DMS79 treated with DMSO at 0.1 percent for 48 hours (cell line): ENCODE measurements at places on chromosomes 1 and 21.

- no peak for DNase-seq
These were observed 280.1 kb upstream of the C1orf174 start for GRCh38 chr1:4179914-4180735.

DNA sequence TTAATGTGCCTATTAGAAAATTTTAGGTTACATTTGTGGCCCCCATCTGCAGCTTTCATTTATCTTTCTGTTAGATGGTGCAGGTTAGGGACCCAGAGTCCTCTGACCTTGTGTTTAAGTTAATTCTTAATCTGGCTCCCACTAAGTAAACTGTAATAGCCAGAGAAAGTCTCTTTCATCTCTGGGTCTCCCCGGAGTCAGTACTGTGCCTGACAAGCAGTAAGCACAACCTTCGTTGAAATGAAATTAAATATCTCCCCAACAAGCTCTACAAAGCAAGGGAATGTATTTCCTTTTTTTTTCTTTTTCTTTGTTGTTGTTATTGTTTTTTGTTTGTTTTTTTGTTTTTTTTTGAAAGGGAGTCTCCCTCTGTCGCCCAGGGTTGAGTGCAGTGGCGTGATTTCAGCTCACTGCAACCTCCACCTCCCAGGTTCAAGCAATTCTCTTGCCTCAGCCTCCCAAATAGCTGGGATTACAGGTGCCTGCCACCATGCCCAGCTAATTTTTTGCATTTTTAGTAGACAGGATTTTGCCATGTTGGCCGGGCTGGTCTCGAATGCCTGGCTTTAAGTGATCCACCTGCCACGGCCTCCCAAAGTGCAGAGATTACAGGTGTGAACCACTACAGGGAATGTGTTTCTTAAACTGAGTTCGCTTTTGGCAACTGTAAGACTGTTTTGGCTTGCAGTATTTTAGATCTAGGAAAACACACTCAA, 81.6 kb downstream of the HHIPL2 start:
- no peak for DNase-seq

DNA sequence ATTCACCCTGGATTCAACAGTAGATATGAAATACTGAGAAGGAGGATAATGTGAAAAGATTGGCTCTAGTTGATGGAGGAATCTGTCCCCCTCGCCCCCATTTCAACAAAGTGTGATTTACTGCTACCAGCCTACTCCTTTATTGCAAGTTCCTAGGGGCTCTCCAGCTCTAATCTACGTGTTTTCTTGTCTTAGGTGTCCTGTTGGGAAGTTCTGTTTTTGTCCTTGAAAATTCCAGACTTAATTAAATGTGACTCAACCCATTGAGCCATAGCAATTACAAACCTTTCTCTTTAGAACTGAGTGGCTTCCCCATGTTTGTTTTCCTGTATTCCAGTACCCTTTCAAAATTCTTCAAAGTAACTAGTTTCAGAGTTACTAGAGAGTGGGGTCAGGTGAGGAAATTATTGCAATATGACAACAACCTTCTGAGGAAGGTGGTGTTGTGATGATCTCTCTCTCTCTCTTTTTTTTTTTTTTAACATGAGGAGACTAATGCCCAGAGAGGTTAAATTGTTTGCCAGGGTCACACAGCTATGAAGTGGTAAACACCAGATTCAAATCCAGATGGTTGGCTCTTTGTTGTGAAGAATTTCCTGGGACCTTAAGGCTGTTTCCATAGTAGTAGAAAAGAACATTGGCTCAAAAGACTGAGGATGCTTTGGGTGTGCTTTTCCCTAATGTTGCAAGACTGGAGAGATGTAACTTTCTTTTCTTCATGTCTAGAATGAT, 3.5 kb downstream of the RGL1 start:
- DNase-seq: no peak

GRCh38 chr1:205590457-205590768, 41.4 kb downstream of the ELK4 start:
- no peak for DNase-seq

- no peak for DNase-seq
These were observed 47.1 kb downstream of the CTH start for GRCh38 chr1:70458131-70458530.

DNA sequence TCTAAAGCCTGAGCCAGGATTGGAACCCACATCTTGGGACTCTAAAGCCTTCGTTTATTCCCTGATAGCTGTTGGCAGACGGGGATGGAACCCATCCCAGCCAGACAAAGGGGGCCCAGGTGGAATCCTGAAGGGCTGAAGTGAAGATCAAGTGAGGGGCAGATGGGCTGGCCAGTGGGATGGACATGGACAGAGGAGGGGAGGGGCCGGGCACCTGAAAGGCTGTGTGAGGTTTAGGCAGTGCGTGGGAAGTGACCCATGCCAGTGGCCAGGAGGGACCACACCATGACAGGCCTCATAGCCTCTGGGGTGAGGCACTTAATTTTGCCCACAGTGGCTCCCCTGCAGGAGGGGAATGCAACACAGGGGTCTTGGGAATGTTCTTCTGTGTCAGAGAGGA, 44.6 kb upstream of the DMRTB1 start:
- no peak for DNase-seq

DNA sequence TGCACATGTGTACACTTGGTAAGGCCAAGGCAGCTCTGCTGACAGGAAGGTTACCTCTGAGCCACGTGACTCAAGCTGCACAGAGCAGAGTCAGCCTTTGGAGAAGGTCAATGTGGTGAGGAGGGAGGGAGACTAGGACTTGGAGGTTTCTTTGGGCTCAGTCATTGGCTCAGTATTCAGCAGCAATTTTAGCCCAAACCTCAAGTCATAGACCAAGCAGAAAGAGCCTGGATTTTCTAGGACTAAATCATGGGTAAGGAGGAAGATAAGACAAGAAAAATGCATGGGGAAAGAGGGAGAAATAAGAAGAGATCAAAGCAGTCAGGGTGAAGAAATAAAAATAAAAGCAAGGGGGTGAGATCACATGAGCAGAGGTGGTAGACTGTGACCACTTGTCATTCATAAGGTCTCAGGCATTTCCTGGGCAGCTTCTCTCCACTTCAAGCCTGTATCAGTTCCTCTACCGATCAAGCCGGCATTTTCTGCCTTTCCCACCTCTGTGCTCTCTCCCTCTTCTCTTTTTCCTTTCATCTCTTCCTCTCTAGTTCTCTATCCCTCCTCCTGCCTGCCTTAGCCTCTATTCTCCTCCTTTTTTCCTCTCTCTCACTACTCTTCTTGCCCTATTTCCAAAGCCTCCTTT, 51.7 kb upstream of the DUSP10 start:
- no peak for DNase-seq

GRCh38 chr21:35401476-35401875, 352.4 kb upstream of the RUNX1 start:
- no peak for DNase-seq

DNA sequence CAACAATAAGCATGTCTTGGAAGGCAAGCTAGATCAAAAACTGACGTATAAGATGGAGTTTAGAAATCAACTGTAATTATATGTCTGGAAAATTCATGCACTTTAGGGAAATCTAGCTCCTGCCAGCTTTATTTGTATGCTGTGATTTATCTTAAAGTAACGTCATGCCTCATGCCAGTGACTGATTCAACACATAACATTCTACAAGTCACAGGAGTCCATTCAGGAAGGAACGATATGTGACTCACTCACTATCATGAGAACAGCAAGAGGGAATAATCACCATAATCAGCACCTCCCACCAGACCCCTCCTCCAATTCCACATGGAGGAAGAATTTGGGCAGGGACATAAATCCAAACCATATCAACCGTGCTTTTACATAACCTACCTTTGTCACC, 682.4 kb upstream of the ADAMTS5 start:
- DNase-seq: no peak

DNA sequence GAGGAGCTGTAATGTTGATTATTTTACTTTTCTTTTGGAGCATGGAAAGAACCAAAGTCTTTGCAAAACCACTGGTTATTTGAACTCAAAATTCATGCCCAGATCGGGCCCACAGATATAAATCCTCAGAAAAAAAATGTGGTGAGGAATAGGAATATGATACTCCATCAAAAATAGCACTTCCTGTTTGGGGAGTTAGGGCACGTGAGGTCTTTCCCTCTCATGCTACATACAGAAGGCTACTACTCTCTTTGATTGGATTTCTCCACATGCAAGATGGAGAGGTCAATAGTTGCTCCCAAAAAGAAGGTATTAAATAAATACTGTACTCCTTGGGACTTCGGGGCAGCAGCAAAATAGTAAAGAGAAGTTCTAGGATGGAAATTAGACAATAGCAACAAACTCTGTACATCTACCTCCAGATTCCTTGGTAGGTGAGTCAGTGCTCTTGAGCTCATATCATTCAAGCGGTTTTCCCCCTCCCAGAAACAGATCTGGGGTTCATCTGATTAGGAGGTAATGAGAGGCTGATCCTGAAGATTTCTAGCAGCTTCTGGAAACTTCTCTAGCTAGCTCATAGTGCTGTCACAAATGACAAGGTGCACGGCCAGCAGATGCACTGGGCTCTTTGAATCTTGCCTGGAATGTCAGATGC, 47.1 kb downstream of the SLC9C2 start:
- no peak for DNase-seq

DNA sequence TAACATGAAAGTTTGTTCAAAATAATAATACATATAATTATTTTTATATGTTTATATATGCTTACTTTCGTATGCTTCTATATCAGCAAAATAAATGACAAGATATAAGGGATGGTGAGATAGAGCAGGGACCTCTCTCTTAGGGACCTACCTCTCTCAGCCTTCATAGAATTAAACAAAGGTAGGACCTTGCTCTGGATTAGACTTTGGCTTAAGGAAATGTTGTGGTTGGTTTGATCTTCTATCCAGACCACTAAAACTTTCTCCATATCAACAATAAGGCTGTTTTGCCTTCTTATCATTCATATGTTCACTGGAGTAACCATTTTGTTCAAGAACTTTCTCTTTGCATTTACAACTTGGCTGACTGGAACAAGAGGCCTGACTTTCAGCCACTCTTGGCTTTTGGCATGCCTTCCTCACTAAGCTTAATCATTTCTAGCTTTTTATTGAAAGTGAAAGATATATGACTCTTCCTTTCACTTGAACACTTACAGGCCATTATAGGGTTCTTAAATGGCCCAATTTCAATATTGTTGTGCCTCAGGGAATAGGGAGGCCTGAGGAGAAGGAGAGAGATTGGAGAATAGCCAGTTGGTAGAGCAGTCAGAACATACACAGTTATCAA, 14.4 kb downstream of the FRRS1 start:
- no peak for DNase-seq
